ENCODE measurements at places on chromosomes 7 and 10. TPM values are rescaled to one million over a fixed set of nuclear protein-coding genes. Genes with fewer than 3 reads are reported as not detected.

Gene IFIT2
- 1.5 TPM for total RNA-seq

Gene VKORC1L1
- total RNA-seq: 27.7 TPM

Gene ACTL6B
- not detected for total RNA-seq

DNA sequence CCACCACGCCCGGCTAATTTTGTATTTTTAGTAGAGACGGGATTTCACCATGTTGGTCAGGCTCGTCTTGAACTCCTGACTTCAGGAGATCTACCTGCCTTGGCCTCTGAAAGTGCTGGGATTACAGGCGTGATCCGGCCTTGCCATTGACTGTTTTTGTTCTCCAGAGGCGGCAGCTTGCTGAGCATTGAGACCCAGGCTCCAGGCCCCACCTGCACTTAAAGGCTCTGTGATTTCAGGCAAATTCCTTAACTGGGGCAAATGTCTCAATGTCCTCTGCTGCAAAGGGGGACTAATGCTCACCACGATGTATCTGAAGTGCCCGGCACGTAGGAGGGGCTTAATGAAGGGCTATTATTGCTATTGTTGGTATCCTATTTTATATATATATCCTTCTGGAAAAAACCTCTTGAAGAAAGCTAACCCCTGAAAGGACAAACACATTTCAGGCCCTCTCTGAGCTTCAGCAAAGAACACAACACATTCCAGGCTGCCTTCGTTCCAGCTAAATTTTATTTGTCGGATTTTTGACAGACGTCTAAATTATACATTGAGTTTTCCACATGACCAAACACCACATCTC, 29.0 kb downstream of the TRIM8 start:
- H3K4me1 ChIP-seq: peaks cover 34% of the 10 kb centered on the region
- DNase-seq: no peak
- H3K27ac ChIP-seq: no peak overlapping the region
- H3K4me3 ChIP-seq: peak overlapping the region; percentile 46

DNA sequence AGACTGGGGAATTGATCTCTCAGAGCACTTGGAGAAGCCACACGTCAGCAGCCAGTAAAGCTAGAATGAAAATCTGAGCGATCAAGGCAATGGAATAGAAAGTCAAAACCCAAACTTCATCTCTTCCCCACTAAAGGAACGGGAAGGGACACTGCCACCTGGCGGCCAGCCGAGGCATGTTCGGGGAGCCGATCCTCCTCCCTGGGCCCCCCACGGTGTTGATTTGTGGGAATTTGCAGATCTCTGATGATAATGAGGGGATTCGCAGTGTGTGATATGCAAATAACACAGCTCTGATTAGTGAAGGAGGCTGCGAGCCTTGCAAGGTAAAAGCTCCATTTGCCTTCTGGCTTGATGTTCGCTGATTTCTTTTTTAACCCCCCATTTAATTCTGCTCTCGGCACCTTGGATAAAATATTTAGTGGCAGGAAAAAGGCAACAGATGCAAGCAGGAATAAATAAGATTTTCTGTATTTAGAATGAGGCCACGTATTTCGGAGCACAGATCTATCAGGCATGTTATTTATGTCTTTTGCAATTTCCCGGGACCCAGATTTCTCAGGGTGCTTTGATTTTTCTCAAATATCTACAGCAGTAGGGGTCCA, 258.6 kb downstream of the PAXIP1 start:
- H3K4me1 ChIP-seq: no peaks in the 10 kb centered on the region
- H3K27me3 ChIP-seq: no peaks in the 10 kb centered on the region
- H3K4me3 ChIP-seq: no peak overlapping the region
- no peaks in the 10 kb centered on the region for H3K36me3 ChIP-seq
- no peak overlapping the region for H3K27ac ChIP-seq

DNA sequence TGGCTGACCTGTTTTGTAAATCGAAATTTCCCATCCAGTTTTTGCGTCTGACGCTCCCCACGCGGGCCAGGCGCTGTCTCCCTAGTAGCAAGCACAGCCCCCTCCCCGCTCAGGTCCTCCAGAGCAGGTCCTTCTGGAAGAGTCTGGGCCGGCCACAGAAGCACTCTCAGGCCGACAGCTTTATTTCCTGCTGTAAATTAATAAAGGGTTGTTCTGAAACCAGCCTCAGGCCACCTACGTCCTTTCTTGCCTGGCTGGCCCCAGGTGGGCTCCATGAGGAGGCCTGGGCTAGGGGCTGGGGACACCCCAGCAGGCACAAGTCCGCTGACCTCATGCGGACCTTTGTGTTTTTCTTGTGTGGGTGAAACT, 35.2 kb downstream of the CAMK2B start:
- no peak for DNase-seq
- no peak overlapping the region for H3K4me3 ChIP-seq
- peaks cover 5% of the 10 kb centered on the region for H3K27me3 ChIP-seq

- no peak overlapping the region for H3K4me3 ChIP-seq
- no peaks in the 10 kb centered on the region for H3K27me3 ChIP-seq
- no peak overlapping the region for H3K27ac ChIP-seq
- H3K36me3 ChIP-seq: no peaks in the 10 kb centered on the region
- no peak for DNase-seq
Measured at GRCh38 chr7:34162027-34162565, 256.8 kb downstream of the BMPER start.

DNA sequence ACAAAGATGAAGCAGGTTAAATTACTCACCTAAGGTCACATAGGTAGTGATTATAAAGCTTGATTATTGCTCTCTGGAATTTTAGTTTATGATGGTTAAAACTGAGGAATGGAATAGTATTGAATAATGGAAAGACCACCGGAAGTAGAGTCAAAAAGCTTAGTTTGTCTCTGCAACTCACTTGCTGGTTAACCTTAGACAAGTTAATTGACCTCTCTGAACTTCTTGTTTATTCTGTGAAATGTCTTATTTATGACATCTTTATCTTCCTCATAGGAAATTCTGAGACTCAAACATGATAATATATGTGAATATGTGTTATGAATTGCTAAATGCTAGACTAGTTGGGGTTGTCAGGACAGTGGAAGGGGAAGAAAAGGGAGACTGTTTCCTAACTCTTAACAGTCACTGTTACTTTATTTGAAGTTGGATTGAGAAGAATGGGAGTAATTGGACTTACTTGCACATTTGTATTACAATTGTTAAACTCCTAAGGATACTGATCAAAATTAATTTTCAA, 9.6 kb downstream of the DLD start:
- H3K4me1 ChIP-seq: peaks cover 10% of the 10 kb centered on the region
- no peak overlapping the region for H3K4me3 ChIP-seq
- H3K36me3 ChIP-seq: peaks cover 15% of the 10 kb centered on the region
- no peak overlapping the region for H3K27ac ChIP-seq
